ENCODE measurements at places on chromosomes 6 and 20.

DNA sequence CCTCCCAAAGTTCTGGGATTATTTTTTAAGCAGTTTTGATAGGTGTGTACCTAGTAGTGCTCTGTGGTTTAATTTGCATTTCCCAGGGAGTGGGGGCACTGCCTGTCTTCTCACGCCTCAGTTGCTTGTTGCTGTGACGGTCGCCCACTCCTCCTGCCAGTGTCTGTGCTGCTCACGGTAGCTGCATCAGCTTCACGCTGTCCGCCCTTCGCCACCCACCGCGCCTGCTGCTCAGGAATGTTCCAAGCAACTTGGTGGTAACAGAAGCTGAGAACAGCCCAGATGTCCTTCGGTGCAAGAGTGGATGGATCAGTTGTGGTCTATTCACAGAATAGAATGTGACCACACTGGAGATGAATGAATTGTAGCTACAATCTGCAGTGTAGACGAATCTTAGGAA, 22.9 kb downstream of the DNAJC5 start:
- DNase-seq: no peak

DNA sequence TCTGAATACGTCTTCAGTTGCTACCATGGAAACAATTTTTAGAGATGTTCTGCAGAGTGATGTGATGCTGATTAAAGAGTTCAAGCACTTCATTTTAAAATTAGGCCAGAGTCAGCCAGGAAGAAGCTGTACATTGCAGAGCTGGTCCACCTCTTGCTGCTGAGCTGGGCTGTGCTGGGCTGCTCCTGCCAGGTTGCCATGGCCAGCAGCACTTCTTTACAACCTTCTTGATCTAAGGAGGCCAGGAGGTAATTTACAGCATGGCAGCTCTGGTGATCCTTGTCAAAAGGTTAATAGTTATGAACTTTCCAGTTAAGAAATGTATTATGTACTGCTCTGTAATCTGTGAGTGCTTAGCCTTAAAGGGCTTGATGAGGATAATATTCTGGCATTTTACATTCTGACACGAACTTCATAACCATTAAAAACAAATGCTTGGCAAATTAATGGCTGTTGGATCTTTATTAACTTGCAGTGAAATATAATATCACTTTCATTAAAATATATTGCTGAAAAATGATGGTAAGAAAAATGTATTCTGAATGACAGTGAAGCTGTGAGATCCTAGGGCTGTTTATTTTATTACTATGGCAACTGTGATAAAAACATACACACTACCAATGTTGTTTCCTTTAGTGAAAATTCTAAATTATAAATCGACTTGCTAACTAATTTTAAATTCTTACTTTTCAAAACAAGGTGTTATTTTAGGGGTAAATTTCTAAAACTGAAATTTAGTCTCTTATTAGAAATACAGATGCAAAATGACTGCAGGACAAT, 259.7 kb downstream of the RFPL4B start:
- DNase-seq: no peak

- DNase-seq: no peak
These were observed 416 bp downstream of the PTPRK start for GRCh38 chr6:128519931-128520435.

GRCh38 chr6:1739220-1739619, 129.5 kb downstream of the FOXC1 start:
- no peak for DNase-seq

DNA sequence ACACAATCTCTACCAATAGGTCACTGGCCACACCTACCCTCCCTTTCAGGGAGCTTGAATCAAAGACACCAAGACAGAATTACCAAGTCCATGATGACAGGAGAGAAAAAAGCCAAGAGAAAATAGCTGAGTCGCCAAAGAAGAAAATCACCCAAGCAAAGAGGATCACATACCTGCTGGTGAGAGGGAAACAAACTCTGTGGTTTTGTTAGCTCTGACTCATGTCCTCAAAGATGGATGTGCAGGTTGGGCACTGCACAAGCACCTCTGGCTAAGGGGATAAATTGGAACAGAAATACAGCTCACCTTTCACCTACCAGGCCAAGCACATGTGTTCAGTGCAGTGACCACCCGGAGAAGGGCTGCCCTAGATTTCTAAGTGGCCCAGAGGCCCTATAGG, 114.8 kb downstream of the TFAP2A start:
- no peak for DNase-seq

DNA sequence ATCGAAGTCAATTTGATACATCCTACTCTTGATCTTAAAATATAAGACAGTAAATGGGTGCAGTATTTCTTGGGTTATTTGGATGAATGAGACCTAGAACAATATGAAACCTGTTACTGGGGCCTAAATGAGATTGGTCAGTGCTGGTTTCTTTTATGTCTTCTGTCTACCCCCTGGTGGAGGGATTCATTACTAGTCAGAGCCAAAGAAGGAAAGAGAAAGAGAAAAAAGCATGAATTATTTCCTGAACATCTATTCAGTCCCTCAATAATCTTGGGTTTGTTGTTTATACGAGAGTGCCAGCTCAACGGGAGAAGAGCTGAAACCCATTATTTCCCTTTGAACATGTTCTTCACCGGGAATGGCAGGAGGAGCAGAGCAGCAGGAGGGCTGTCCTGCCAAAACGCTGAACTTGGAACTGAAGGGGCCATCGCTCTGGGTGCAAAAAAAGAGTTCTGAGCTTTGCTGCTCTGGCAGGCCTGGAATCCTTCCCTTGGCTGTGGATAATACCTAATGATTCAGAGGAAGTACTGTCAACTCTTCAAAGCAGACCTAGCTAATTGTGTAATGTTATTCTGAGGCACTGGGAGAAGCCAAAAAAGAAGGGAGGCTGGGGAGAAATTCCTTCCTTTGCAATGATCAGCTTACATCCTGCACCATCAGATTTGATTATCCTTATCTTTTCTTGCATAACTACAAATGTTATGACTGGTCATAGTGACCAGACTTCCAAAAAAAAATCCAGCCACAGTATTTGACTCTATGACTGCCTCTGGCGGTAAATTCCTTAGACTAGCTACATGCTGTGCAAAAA, 72.0 kb downstream of the BLOC1S5 start:
- peak; percentile 65 for DNase-seq

DNA sequence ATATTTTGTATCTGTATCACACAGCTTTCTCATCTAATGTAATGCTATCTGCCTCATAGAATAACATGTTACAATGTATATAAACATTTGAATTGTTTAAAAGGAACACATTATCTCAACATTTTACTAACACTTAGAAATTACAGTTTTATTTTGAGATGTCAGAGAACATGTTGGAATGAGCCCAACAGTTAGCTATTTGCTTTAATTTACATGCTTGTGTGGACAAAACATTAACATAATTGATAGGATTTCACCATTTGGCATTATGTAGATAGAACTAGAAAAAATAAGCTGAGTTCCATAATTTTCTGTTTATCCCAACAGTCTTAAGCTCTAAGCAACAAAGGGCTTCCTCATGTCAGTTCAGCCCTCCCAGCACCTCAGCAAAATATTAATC, 330.9 kb downstream of the LMBRD1 start:
- no peak for DNase-seq

DNA sequence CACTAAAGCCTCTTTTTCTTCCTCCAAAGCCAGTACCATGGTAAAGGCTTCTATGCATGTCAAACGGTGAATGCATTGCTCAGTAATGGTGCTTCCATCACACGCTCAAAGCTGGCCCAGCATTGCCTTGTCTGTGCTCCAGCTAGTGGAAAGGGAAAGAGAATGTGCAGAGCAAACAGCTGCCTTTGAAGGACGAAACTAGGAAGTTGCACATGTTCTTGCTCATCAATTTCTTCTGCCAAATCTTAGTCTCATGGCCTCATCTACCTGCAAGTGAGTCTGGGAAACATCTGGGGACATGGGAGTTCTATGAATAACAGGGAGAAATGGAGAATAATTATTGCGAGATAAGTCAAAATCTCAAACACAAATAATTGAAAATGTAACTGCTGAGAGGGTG, 216.5 kb upstream of the SSTR4 start:
- DNase-seq: no peak

GRCh38 chr6:26161322-26161721, 74.1 kb downstream of the HFE start:
- no peak for DNase-seq

DNA sequence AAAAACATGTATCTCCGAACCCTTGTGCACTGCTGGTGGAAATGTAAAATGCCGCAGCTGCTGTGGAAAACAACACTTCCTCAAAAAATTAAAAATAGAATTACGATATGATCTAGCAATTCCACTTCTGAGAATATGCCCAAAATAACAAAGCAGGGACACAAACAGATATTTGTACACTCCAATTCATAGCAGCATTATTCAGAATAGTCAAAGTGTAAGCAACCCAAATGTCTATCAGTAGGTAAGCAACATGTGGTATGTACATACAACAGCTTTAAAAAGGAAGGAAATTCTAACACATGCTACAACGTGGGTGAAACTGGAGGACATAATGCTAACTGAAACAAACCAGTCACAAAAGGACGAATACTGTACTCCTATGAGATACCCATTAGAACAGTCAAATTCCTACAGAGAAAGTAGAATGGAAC, 5.7 kb upstream of the RAB5IF start:
- peak; percentile 57 for DNase-seq

DNA sequence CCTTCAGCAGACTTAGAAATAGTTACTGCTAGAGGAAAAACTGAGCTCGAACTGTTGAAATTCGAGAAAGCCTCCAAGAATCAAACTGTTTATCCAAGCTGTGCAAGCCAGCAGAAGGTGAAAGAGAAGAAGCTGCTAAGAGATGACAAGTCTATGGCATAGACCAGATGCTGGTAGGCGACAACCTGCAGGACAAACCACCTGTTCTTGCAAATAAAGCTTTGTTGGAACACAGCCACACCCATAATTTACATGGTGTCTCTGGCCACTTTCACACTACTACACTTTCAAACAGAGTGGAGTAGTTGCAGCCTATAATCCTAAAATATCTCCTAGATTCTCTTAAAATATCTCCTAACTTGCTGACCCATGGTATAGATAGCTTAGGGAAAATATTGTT, 33.3 kb downstream of the TNFRSF21 start:
- no peak for DNase-seq

- DNase-seq: no peak
These were observed 24.5 kb upstream of the TCP11 start for GRCh38 chr6:35165630-35166071.

- DNase-seq: no peak
These were observed 22.6 kb downstream of the SNX9 start for GRCh38 chr6:157845493-157846259.

Data from NAMALWA (cell line).